CD4-positive, alpha-beta T cell treated with Interleukin-4 for 1 hour (primary cell): ENCODE measurements at places on chromosomes 1 and 21.

DNA sequence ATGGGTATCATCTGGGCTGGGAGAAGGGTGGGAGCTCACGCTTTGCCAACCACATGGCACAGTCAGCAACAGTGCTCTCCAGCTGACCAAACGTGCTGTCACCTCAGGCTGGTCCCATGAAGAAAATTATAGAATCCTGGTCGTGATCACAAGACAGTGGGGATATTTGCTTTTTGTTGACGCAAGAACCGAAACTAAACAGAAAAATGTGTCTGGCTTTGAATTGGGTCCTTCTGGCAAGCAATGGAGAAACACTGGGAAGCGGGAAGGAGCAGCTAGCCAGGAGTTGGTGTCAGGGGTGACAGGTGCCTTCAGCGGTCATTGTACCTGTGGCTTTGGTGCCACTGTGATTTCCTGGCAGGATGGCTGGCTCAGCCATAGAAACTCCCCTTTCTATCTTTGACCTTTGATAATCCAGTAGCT is 304.8 kb downstream of the PAPPA2 start:
- no peak for DNase-seq

GRCh38 chr1:36095760-36096405 is 7.2 kb downstream of the ADPRS start:
- peak; percentile 10 for DNase-seq

DNA sequence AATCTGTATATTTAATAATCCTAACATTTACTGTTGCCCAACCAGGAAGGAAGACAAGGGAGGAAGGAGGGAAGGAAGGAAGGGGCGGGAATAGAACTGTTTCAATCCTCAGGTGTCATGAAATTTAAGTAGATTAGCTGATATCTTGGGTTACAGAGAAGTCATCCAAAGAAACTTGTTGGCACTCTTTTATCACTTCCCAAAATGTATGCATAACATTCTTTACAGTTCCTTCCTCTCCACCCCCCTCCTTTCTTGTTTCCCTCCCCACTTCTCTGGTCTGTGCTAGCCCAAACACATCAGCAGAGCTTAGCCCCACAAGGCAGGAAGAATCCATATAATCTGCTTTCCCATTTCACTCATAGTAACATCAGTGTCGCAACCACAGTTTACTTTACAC is 110.9 kb downstream of the ESRRG start:
- DNase-seq = no peak

- DNase-seq = no peak
These were observed 98.3 kb upstream of the TIAM1 start for GRCh38 chr21:31442339-31442738.

DNA sequence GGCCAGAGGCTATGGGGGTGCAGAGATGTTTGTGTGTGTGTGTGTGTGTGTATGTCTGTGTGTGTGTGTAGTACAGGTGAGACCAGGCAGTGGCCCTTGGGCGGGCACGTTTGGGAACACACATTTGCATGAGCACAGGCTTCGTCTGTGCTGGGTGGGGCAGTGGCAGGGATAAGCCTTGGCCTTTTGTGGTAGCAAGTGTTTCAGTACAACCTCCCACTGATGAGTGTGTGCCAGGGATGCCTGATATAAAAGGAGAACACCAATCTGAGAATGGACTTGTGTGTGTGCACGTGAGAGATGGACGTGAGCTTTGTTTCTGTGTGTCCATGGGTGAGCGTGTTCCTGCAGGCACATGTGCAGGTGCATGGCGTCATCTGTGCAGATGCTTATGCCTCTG is 3.0 kb downstream of the NTRK1 start:
- no peak for DNase-seq
